ENCODE measurements at places on chromosomes 2 and 18.

DNA sequence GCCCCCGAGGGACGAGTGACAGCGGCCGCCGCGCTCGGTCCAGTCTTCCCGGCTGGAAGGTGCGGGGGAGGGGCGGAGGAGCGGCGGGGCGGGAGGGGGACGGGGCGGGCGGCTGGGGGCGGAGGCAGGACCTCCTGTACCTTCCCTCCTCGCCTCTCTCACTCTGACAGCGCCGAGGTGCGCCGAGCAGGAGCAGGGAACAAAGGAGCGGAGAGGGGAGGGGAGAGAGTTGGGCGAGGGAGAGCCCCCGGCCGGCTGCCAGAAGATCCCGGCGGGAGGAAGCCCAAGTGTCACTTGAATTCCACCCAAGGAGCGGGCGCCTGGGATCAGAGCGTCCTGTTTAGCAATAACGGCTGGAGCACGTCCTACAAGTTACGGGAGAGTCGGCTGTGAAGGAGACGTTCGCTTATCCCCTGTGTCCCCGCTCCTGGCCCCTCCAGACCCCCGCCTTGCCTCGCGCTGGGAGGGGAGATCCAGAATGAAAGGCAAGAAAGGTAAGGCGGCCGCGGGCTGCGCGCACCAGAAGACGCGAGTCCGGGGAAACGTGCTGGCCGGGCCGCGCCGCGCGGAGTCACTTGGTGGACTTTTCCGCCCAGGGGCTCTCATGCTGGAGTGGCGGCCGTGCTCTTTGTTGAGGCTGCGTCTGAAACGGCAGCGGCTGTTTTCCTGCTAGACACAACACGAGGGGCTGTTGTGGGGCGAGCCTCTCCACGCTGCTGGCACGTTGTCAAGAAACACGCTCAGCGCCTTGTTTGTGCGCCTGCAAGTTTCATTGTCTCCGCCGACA is at the start of gene TGIF1:
Gene TGIF1 (plus strand): TSS at position 161 of the 787 bp plus-strand sequence. CDS start 318 bp downstream, at position 479.
- DNase-seq, result peak; percentile 74

DNA sequence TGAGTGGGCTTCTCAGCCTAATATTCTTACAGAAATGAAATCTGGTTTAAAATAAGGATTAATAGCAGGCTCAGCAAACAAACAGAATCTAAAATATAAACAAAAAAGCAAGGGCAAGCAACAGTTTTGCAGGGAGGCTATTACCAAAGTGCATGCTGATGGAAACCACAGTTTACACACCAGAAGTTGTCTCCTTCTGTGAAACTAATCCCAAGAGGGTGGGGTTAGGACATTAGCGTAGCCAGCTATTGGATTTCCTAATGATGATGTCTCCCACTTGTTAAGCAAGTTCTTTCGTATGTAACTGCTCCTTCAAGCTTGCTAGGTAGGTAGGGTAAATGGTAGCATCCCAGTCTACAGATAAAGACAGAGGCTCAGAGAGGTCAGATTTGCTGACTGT is 65.0 kb upstream of the TSPYL6 start:
- DNase-seq, result no peak

DNA sequence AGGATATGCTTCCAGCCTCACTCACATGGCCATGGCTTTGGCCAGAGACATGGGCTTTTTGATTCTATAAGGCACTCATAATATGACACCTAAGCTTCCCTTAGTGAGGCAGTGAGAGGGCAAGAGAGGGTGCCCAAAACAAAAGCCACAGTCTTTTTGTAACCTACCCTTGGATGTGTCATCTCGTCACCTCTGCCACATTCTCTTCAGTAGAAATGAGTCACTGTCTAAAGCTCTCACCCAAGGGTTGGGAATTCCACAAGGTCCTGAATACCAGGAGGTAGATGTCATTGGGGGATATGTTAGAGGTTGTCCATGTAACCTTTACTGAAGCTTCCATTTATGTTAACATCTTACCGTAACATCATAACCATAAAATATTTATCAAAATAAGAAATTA is 108.4 kb downstream of the ALMS1 start:
- DNase-seq, result no peak

GRCh38 chr2:226581661-226582060 is 218.0 kb downstream of the IRS1 start:
- DNase-seq, result no peak

DNA sequence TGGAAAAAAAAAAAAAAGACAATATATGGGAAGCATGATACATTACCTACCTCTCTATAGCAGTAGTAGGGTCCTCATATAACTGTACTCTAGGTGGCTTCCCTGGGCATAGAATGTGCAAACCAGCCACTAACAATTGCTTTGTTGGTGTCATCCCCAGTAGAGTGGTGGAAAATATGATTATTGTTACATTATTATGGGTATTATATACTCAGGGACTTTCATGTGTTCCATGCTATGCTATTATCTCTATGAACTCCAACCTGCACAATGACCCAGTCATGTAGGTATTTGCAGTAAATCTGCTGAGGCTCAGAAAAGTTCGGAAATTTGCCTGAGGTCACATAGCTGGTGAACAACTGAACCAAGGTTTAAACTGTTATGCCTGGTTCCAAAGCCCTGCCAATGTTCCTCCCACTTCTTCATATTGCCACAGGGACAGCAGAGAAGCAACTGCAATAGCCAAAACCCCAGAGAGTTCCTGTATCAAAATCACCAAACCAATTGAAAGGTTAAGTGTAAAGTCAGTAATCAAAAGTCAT is 52.6 kb upstream of the MAP4K4 start:
- DNase-seq, result no peak

GRCh38 chr18:62863579-62864001 is 148.2 kb downstream of the PHLPP1 start:
- no peak for DNase-seq

GRCh38 chr2:160993654-160994061 is 166.6 kb upstream of the TANK start:
- DNase-seq, result no peak

DNA sequence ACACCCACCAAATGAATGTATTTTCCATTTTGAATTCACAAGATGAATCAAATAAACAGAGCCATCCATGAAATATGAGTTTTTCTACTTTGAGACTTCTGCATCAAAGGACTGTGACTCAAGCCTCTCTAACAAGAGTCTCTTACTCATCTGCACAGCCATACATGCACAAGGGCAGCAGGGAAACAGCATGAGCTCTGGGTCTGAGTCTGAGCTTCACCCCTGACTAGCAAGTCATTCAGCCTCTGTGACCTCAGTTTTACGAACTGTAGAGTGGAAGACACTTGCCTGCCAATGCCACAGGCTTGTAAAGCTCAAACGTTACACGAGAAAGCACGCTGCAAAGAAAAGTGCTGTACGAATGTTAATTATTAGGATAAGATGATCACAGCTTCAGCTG is 42.9 kb downstream of the MREG start:
- peak; percentile 21 for DNase-seq

GRCh38 chr18:38932752-38933151 is 1367.2 kb upstream of the CELF4 start:
- DNase-seq, result no peak

GRCh38 chr2:168155680-168156079 is 91.7 kb downstream of the STK39 start:
- DNase-seq, result no peak

GRCh38 chr2:122543815-122544214 is 788.4 kb downstream of the TSN start:
- DNase-seq, result no peak

DNA sequence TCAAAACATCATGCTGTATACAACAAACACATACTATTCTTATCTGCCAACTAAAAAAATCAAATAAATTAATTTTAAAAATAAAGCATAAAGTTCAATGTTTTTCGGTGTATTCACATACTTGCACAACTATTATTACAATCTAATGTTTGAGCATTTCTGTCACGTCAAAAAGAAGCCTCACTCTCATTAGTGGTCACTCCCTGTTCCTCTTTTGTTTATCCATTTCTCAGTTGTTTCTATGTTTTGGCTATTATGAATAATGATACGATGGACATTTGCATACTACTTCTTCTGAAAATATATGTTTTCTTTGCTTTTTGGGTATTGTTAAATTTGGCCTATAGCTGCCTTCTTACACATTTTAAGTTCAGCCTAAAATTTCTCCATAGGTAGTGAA is 773.0 kb upstream of the HS6ST1 start:
- no peak for DNase-seq

- no peak for DNase-seq
These were observed 268.0 kb downstream of the CYP26B1 start for GRCh38 chr2:71879509-71880184.

DNA sequence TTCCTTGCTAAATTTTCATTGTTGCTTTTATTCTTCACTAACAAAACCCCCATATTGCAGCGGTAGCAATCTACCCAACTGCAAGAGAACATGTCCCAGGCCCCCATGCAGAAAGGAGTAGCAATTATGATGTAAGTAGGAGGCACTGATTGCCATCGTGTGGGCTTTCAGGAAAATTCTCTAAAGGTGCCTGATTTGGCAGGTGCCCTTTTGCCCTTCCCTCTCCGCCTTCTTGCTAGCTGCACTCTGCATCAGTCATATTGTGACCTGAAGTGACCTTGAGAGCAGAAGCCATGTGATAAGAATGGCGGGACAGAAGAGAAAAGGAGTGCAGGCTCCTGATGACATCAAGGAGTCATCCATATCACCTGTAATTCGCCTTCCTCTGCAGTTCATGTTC is 112.1 kb downstream of the NCKAP5 start:
- DNase-seq, result no peak

GRCh38 chr2:28166956-28167355 is 225.7 kb upstream of the FOSL2 start:
- DNase-seq, result no peak

DNA sequence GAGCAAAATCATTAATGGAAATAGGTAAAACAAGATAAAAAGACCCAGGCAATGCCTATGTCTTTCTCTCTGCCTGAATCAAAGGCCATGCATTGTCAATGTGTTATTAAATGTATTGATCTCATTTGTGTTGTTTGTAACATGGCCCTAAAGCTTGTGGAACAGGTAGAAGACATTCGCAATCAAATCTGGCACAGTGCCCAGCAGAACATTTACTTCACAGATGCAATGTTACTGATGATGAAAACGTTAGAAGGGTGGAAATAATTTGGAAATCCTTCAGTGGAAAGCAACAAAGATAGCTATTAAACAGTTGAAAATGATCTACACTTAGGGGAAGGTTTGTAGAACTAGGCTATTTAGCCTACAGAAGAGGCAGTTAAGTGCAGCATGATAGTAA is 368.2 kb downstream of the EPHA4 start:
- no peak for DNase-seq

DNA sequence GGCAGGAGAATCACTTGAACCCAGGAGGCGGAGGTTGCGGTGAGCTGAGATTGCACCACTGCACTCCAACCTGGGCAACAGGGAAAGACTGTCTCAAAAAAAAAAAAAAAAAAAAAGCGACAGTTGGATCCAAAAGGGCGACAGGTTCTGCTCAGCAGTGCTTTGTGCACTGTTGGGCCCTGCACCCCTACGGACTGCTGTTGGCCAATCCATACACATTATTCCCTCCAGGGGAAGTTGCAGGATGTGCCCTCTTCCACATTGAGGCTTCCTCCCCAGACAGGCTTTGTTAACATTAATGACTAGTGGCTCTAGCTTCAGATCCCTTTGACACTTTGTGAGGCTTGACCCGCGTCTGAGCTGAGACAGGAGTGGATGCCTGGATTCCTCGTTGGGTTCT is 9.4 kb downstream of the NT5DC4 start:
- no peak for DNase-seq

DNA sequence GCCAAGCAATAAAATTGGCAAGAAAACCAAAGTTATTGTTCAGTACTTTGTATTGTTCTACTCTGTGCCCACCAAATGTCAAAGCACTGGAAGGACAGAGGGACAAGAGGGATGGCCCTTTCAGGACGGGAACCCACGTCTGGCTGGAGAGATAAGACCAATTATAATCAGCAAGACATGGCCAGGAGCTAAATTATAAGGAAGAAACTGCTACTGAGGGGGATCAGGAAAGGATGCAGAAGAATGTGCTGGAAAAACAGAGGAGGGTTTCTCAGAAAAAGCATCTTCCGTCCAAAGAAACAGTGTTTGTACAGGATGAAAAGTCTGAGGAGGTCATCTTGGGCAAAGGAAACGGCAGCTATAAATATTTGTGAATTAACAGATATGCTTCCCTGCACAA is 46.4 kb upstream of the NARS1 start:
- DNase-seq, result no peak

- no peak for DNase-seq
These were observed 126.4 kb downstream of the MAP4K4 start for GRCh38 chr2:101823859-101824258.

- DNase-seq, result no peak
These were observed 20.1 kb downstream of the SERPINB12 start for GRCh38 chr18:63562284-63562683.

DNA sequence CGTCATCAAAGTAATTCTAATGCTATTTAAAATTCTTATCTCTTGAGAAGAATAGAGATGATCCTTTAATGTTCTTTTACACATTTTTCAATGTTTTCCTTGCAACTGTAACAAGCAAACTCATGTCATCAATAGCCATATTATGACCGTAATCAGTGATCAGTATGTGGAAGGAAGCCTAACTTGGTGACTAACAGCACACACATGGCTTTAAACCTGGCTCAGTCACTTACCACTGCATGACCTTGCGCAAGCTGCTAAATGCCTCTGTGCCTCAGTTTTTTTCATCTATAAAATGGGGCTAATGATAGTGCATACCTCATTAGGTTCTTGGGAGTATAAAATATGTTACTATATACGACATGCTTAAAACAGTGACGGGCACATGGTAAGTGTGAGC is 149.7 kb downstream of the BCL2 start:
- no peak for DNase-seq

DNA sequence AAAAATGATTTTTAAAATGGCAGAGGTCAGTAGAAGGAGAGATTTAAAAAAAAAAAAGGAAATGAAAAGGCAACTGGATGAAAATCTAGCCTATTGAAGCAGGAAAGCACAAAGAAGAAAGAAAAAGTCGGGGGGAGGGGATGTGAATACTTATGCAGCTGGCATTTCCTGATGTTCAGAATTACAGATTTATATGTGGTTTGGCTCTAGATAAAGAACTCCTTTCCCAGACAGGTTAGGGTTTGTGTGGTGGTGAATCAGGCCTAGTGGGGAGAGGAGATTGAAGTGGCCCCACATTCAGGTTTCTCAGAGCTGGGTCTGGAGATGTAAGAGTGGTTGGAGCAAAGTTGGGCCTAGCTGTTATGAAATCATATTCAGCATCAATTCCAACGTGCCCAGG is 394.4 kb downstream of the FIGN start:
- DNase-seq, result no peak

DNA sequence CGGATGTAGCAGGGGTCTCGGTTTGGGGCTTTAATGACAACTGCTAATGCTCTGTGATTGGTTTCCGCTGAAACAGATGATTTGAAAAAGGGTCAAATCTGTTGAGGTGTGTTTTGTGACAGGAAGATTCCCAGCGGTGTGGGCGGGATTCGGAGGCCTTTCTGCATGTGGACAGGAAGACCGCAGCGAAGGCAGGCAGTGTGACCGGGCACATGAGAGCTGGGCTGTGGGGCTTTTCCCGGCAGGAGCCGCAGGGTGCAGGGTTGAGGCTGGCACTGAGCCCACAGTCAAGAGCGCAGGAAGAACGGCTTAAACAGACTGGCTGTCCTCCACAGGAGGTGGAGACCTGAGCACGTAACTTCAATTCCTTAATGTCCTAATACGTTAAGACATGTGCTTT is 180.0 kb upstream of the TPO start:
- no peak for DNase-seq

- DNase-seq, result no peak
These were observed 175.3 kb upstream of the LYPD1 start for GRCh38 chr2:132845339-132845738.

GRCh38 chr18:48543228-48543627 is 4.4 kb downstream of the CTIF start:
- peak; percentile 29 for DNase-seq

Measured in activated naive CD4-positive, alpha-beta T cell treated with anti-CD3 and anti-CD28 coated beads, Interleukin-2, amount 50 U/mL, for 16 hours (primary cell).